ENCODE measurements at places on chromosomes 13 and 19.

DNA sequence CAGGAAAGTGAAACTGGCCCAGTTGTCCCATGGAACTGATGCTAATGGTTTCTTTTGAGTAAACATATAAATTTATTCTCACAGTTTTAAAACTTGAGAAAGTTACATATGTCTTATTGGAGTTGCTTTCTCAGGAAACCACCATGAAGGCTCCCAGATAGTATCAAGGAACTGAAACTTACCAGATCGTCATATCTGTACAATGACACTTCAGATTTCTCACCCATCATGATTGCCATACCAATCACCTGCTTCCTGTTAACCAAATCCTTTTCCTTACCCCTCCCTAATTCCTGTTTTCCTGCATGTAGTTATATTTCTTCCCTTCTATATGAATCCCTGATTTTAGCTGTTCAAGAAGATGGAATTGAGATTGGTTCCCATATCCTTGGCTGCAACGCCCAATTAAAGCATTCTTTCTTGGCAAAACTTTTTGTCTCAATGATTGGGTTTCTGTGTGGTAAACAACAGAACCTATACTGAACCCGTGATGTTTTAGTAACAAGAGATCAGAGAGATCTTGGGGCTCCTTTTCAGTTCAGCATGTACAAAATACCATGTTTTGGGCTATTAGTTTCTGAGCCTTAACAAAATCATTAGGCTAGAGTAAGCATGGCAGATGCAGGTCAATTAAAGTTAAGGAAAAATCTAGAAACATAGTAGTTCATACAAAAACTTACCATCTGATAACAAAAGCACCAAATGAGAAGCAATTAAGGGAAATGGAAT is 781.3 kb upstream of the MIR17HG start:
- no peak for DNase-seq

GRCh38 chr19:48676887-48677286 is 4.1 kb upstream of the NTN5 start:
- DNase-seq: no peak

DNA sequence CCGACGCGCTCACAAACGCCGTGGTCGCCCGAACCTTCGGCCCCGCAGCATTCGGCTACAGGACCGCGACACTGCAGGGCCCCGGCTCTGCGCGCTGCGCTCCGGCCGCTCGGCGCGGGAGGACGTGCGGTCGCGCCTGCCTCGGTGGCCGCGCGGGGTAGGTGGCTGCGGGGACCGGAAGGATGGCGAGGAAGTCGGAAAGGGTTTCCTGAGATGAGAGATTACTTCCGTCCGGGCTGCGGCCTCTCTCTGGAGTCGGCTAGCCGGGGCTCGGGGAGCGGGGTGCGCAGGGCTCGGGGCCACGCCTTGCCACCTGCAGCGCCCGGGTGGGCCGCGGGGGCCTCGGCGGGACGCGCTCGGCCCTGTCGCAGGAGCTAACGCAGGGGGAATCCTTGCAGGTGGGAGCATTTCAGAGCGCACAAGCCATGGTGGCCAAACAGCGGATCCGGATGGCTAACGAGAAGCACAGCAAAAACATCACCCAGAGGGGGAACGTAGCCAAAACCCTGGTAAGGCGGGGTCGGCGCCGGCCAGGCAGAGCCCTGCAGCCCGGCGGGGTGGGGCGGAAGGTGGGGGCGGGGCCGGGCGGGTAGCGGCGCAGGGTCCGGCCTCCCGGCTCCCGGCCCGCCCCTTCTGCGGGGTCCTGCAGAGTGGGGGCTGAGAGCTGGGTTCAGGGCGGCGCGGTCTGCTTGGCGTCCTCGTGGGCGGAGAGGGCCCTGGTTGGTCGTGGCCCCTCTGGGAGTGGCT is at the start of gene SERP2:
Gene SERP2 (plus strand): TSS at position 224 of the 747 bp plus-strand sequence. CDS start 202 bp downstream, at position 426.
- DNase-seq: no peak

GRCh38 chr19:12946092-12946721 is 545 bp downstream of the RAD23A start:
- DNase-seq: no peak

DNA sequence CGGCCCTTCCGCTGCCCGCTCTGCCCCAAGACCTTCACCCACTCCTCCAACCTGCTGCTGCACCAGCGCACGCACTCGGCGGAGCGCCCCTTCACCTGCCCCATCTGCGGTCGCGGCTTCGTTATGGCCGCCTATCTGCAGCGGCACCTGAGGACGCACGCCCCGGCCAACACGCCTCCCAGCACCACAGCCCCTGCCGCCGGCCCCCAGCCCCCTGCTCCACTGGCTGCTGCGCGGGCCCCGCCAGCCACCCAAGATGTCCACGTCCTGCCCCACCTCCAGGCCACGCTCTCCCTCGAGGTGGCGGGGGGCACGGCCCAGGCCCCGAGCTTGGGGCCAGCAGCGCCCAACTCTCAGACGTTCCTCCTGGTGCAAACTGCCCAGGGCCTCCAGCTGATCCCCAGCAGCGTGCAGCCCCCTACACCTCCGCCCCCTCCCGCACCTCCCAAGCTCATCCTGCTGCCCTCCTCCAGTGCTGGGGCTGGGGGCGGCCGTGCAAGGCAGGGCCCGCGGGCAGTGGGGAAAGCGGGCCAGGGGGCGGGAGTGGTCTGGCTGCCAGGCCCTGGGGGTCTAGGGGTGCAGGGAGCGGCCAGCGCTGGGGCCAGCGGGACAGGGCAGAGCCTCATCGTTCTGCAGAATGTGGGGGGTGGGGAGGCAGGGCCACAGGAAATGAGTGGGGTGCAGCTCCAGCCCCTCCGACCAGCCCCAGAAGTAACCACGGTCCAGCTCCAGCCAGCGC is 1.9 kb upstream of the NAT14 start:
- DNase-seq: no peak

DNA sequence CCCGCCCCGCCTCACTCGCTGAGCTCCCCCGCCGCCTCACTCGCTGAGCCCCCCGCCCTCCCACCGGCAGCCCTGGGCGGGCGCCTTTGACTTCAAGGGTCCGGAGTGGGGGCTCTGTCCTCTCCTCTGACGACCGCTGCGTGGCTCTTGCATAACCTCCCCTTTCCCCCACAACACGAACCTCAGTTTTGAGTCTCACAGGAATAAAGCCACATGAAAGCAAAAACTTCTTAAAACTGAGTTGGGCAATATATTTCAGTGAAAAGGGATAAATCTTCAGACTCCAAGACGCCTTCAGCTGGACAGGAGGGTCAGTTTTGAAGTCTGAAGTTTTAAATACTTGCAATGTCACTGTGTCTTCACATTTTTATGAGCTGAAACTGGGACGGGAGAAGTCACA is 70.6 kb upstream of the C13orf46 start:
- DNase-seq: no peak

DNA sequence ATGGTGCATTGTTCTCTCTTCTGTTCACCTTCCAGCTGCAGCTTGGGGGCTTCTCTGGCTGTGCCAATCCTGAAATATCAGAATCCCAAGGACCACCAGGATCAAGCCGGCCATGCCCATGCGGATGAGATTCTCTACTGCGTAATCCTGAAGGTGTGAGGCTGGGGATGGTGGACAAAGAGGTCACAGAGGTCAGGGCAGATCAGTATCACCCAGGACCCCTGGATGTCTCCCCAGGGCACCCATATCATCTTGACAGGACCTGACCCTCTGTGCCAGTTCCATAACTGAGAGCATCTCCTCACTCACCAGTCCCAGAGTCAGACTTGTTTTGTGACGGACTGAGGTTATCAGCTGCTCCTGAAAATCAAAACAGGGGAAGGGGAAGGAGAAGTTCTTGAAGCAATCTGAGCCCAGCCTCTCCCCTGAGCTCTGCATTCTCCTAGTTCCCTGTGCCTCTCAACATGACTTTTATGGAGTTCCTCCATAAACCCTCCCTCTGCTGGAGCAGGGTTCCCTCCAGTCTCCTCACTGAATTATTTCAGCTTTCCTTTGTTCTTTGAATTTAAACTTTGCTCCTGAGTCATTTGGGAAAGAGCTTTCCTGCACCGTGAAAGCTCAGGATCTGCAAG is 5.5 kb downstream of the LILRA5 start:
- DNase-seq: no peak

DNA sequence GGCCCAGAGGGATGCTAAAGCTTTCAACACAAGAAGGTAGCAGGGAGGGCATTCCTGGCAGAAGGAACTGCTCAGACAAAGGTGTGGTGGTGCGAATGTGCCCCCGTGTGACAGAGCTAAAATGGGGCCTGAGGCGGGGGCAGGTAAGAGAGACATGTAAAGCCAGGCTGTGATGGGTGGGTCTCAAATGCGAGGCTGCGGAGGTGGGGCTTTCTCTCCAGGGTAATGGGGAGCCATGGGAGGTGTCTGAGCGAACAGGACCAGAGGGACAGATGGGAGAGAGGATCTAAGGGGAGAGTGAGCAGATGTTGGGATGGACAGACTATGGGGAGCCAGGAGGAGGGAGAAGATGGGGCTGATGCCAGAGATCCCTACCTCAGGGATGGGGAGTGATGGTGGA is 44.7 kb upstream of the NFIC start:
- DNase-seq: no peak

DNA sequence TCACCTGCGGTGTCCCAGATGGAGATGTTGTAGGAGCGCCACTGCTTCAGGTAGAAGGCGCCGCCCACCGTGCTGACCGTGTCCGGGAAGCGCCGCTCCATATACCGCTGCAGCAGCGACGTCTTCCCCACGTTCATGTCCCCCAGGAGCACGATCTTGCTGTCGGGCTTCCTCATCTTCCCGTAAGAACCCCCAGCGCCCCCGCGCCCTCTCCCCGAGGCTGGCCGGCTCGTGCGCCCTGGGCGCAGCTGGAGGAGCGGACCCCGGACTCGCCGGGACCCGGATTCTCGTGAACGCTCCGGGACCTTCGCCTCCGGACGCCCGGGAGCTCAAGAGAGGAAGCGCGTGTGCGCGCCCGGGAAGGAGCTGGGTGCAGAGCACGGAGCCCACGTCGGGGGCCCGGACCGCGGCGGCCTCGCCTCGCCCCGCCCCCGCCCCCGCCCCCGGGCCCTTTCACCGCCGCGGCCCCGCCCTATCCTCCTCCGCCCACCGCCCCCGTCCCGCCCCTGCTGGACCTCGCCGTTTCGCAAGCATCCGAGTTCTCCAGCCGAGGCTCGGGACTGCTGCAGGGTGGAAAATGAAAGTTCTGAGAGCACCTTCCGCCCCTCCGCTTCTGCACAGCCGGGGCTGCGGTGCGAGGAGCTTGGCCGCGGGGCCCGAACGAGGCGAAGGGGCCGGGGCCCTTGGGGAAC is at the start of gene RAB20:
Gene RAB20 (minus strand): TSS at position 379 of the 692 bp plus-strand sequence. CDS start 203 bp downstream, at position 176.
- peak; percentile 72 for DNase-seq

- DNase-seq: no peak
Observed at GRCh38 chr13:89812856-89813255, 1534.6 kb upstream of the MIR17HG start.
